ENCODE measurements at places on chromosomes 3 and 15. TPM values are rescaled to one million over a fixed set of nuclear protein-coding genes. Genes with fewer than 3 reads are reported as not detected.

The GOLGA8J gene
- not detected for total RNA-seq

DNA sequence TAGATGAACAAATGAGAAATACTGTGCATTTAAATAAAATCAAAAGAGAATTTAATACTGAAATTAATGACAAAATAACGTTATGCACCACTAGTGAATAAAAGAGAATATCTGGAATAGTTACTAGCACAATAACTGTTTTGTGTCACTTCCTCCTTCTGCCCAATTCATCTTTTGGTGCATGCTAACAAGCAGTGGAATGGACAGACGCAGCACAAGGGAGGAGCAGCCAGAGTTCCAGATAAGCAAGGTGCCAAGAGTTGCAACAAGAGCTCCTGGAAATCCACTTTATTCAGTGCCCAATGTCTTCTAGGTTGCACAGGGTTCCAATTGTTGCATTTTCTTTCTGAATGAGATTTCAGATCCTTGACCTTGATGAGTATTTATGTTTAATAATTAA is 66.5 kb upstream of the PLXND1 start:
- no peaks in the 10 kb centered on the region for H3K36me3 ChIP-seq
- H3K4me1 ChIP-seq = no peaks in the 10 kb centered on the region
- no peak overlapping the region for H3K4me3 ChIP-seq
- H3K27me3 ChIP-seq = no peaks in the 10 kb centered on the region

GRCh38 chr15:43969802-43970375 is 143.1 kb downstream of the WDR76 start:
- no peak overlapping the region for H3K4me3 ChIP-seq
- H3K27ac ChIP-seq = peak overlapping the region; percentile 21
- H3K27me3 ChIP-seq = no peaks in the 10 kb centered on the region
- H3K4me1 ChIP-seq = no peaks in the 10 kb centered on the region
- no peaks in the 10 kb centered on the region for H3K36me3 ChIP-seq

The CLDN11 gene
- 8.1 TPM for total RNA-seq

- H3K4me3 ChIP-seq = no peak overlapping the region
- no peak overlapping the region for H3K27ac ChIP-seq
- no peaks in the 10 kb centered on the region for H3K4me1 ChIP-seq
Observed at GRCh38 chr15:63722204-63722808, 111.4 kb downstream of the HERC1 start.
